ENCODE measurements at places on chromosomes 6 and 20. TPM values are rescaled to one million over a fixed set of nuclear protein-coding genes. Genes with fewer than 3 reads are reported as not detected.

DNA sequence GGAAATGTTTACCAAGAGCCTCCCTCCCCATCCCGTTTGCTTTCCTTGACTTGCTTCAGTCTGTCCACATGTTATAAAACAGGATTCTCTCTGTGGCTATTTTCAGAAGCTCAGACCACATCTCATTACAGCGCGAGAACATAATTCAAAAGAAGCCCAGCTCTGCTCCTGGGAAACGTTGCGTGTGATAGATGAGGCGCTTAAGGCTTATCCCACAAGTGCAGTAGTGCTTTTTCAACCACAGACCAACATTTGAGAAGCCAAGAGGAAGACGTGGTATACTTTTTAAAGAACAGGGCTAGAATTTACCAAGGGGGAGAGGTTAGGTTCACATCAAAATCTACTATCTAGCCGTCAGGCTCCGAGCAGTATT is 239.5 kb downstream of the SLC24A3 start:
- no peak overlapping the region for H3K4me3 ChIP-seq
- H3K27ac ChIP-seq: no peak overlapping the region
- H3K36me3 ChIP-seq: no peaks in the 10 kb centered on the region
- H3K4me1 ChIP-seq: no peaks in the 10 kb centered on the region

- no peaks in the 10 kb centered on the region for H3K27me3 ChIP-seq
- H3K4me1 ChIP-seq: no peaks in the 10 kb centered on the region
- no peak for DNase-seq
- H3K4me3 ChIP-seq: no peak overlapping the region
- no peak overlapping the region for H3K27ac ChIP-seq
These were observed 107.8 kb downstream of the CDC5L start for GRCh38 chr6:44495036-44495901.

GRCh38 chr20:25283221-25283951 is 35.5 kb downstream of the PYGB start:
- no peak for DNase-seq
- H3K27me3 ChIP-seq: no peaks in the 10 kb centered on the region
- H3K4me3 ChIP-seq: no peak overlapping the region
- H3K4me1 ChIP-seq: peaks cover 16% of the 10 kb centered on the region

Gene MRPS18B
- 45.2 TPM for polyA plus RNA-seq

GRCh38 chr6:114138577-114139248 is 167.8 kb upstream of the HDAC2 start:
- no peaks in the 10 kb centered on the region for H3K4me1 ChIP-seq
- no peaks in the 10 kb centered on the region for H3K27me3 ChIP-seq
- no peaks in the 10 kb centered on the region for H3K36me3 ChIP-seq
- H3K4me3 ChIP-seq: no peak overlapping the region
- no peak for DNase-seq
- H3K27ac ChIP-seq: no peak overlapping the region

DNA sequence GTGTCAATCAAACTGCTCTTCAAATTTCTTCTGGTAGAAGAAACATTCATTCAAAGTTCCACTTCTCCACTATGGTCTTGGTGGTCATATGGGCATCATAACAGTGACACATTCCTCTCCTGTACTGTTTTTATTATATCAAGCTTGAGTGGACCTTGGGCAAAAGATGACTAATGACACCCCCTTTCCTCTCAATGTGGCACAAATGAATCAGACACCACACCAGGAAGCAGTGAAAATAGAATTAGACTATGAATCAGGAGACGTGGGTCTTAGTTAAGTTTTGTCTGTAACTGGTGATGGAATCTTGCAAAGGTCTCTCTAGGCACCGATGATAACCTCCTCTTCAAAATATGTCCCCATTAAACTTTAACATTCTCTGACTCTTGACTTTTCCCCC is 9.0 kb upstream of the NRSN1 start:
- DNase-seq: no peak
- H3K4me1 ChIP-seq: peaks cover 3% of the 10 kb centered on the region
- H3K27ac ChIP-seq: no peak overlapping the region
- no peaks in the 10 kb centered on the region for H3K27me3 ChIP-seq

DNA sequence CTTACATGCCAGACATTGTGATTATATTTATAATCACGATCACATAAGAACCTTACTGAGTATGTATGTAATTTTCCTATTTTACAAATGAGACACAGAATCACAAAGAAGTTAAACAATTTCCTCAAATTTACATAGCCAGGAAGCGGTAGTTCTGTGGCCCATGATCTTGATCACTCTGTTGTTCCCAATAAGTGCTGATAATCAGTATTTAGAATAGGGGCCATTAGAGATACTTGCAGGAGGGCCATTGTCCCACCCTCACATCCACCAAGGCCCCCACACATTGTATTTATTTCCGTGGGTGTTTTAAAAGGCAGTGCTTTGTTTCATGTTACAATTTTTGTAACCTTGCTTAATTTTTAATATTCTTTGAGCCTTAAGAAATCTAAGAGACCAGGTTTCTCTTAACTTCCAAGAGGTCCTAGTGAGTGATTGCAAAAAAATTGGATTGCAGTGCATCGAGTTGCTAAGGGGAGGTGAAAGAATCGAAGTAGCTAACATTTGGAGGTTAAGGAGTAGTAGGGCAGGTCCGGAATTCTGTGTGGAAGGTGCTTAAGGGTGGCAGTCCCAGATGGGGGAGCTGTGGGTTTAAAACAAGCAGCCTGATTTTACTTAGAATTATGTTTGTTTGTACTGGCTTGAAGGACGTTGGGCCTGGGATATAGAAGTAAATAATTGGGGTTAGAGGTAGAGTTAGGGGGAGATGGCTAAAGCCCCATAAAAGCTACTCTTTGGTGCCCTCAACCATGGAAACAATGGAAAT is 339.4 kb downstream of the CDKAL1 start:
- H3K4me1 ChIP-seq: peaks cover 28% of the 10 kb centered on the region
- H3K27me3 ChIP-seq: no peaks in the 10 kb centered on the region
- no peak for DNase-seq
- no peaks in the 10 kb centered on the region for H3K36me3 ChIP-seq
- no peak overlapping the region for H3K27ac ChIP-seq

Gene NRN1
- 8.5 TPM for polyA plus RNA-seq

GRCh38 chr20:7392542-7393206 is 547.6 kb downstream of the HAO1 start:
- no peaks in the 10 kb centered on the region for H3K36me3 ChIP-seq
- no peak for DNase-seq
- H3K27me3 ChIP-seq: no peaks in the 10 kb centered on the region
- no peak overlapping the region for H3K4me3 ChIP-seq

Gene CD24
- polyA plus RNA-seq: 5.9 TPM

Measured in SK-N-SH (cell line).